Activated CD4-positive, alpha-beta T cell treated with anti-CD3 and anti-CD28 coated beads, Interleukin-2, amount 50 U/mL, for 1 hour (primary cell): ENCODE measurements at places on chromosomes 16 and 17.

DNA sequence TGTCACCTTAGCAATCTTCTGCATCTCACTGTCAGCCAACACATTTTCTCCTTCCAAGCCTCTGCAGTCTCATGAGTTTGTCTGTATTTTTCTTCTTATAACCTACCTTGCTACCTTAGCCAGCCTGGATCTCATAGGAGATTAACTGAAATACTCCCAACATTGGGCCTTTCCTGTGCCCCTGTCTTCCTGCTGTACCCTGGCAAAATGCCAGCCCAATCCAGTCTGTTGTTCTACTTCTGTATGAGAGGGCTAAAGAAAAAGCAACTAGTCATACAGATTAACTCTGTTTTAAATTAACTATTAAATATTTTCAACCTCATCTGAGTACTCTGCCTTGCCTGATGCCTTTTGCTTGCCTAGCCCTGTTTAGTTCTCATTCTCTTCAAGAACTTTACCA, 18.4 kb downstream of the GOSR1 start:
- no peak for DNase-seq

GRCh38 chr17:76199469-76199868, 40.8 kb downstream of the RNF157 start:
- peak; percentile 64 for DNase-seq

DNA sequence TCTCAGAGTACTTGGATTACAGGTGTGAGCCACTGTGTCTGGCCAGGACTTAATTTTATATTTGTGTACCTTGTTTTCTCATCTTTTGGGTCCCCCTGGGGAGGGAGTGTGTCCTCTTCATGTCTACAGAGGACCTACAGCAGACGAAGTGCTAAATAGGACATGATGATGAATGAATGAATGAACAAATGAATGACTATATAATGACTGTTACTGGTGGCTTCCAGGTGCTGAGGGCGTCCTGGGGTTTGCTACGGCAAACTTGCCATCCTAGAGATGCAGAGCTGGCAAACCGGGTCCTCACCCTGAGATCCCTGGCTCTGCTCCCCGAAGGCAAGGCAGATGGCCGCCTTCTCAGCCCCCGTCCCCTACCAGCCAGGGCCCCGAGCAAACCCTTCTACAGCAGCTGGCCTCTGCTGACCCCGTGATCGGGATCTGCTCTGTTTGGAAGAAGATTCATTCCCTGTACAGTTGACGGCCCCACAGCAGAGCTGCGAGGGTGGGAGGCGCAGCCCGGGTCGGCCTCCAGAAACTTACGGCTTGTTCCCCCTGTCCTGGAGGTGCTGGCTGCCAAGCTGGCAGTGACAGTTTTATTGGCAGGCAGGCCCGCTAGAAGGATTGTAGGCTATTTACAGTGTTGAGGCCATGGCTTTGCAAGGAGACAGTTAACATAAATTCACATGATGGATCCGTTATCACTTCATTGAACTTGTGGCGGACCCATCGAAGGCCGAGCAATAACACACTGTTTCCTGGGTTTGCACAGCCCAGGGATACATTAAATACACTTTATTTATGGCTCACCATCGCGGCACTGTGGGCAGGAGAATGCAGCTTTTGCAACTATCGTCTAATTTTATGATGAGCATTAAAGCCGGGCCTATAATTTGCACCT, 197.7 kb upstream of the GSE1 start:
- DNase-seq, result no peak

DNA sequence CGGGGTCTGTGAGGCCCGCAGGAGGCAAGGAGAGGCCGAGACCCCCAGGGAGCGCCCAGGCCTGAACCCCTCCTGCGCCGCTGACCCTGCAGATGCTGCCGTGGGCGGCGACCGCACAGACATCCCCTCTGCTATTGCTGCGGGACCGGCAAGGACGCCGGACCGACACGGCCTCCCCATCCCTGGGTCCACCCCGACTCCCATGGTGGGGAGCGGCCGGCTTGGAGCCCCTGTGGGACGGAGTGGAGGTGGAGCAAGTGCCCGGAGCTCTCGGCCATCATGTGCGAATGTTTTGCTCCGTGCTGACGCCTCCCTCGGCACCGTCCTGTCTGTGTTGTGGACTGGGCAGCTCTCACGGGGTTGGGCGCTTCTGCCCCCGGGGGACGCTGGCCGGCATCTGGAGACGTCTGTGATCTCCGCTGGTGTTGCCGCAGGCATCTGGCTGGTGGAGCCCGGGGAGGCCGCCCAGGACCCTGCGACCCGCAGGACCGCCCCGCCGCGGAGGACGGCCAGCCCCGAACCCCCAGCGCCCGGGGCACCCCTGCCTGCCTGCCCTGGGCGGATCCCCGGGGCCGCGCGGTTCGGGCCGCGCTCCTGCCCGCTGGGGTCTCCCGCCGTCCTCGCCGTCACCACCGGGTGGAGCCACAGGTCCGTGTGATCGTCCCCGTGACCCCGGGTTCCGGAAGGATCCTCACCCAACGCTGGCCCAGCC, 12.8 kb upstream of the GNG13 start:
- peak; percentile 52 for DNase-seq

- DNase-seq, result no peak
Measured at GRCh38 chr16:54318941-54319340, 32.4 kb upstream of the IRX3 start.

GRCh38 chr16:88593489-88593888, 23.3 kb downstream of the ZC3H18 start:
- DNase-seq, result no peak

DNA sequence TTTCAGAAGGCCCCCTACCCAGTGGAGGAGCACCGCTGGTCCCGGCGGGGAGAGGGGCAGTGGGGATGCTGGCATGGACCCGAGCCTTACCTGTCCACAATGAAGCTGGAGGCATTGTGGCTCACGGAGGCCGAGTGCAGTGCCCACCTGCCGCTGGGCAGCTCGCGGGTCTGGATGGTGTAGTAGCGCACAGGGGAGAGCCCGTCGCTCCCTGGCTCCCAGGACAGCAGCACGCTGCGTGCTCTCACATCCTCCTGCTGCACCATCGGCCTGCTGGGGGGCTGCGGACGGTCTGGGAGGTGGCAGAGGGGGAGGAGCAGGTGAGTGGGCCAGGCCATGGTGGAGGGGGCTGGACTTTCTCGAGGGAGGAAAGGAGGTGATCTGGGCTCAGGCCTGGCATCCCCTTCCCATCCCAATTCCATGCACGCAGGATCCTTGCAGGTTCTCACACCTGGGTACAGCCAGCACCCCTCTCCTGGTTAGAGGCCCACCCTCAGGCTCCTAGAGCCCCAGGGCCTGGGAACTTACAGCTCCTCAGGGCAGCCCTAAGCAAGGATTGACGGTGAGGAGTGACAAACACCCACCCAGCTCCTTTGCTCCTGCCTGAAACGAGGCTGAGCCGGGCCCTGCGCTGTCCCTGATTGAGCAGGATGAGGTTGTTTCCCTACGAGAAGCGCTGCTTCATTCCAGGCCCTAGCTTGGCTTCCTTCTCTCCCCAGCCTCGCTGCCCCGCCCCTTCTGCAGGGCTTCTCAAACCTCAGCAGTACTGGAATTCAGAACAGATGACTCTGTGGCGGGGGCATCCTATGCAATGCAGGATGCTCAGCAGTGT, 76.2 kb upstream of the CDC42EP4 start:
- DNase-seq, result no peak

GRCh38 chr17:67208232-67208631, 36.8 kb downstream of the HELZ start:
- no peak for DNase-seq

GRCh38 chr16:49664221-49665215, 191.4 kb downstream of the ZNF423 start:
- no peak for DNase-seq

- DNase-seq, result no peak
Measured at GRCh38 chr17:27654136-27654535, 23.1 kb downstream of the LGALS9 start.

- DNase-seq, result peak; percentile 13
Measured at GRCh38 chr16:69340095-69340644, 598 bp downstream of the NIP7 start.

- no peak for DNase-seq
Measured at GRCh38 chr17:75902406-75902805, 2.3 kb downstream of the MRPL38 start.

DNA sequence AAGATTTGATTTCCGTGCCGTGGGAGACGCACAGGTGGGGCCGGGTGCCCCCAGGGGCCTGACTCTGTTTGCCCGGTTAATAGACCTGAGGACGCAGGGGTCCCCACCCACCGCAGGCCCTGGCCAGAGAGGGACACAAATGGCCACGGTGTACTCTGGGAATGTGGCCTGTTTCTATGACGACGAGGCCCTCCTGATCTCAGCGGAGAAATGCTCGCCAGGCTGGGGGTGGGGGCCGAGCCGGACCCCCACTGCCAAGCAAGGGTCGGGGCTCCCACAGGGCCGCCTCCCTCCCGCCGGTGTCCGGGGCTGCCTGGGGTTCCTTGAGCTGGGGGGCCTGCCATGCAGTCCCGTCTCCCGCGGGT, 24.5 kb upstream of the C1QTNF8 start:
- DNase-seq, result no peak

GRCh38 chr16:17203424-17203823, 267.3 kb downstream of the XYLT1 start:
- no peak for DNase-seq

GRCh38 chr17:15498107-15498506, 30.7 kb upstream of the CDRT4 start:
- DNase-seq, result no peak

DNA sequence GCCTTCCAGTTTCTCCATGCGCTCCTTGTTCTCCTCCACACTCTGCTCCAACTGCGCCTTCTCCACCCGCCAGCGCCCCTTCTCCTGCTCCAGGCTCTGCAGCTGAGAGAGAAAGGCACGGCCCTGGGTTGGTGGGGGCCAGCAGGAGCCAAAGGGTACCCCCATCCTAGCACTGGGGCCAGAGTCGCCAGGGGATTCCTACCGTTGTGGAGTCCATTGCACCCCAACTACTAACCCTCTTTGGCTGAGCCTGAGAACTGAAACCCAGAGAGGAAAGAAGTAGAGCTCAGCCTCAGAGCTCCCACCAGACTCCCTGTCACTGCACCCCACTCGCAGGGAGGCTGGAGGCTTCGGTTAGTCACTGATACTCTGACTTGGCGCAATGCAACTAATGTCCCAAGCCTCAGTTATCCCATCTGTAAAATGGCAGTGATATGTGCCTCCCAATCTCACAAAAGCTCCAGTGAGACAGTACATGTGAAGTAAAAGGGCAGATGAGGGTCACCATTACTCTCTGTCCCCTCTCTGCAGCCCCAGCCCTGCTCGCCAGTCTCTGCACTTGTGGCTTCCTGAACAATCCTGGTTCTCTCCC, 6.2 kb upstream of the SAMD14 start:
- no peak for DNase-seq

DNA sequence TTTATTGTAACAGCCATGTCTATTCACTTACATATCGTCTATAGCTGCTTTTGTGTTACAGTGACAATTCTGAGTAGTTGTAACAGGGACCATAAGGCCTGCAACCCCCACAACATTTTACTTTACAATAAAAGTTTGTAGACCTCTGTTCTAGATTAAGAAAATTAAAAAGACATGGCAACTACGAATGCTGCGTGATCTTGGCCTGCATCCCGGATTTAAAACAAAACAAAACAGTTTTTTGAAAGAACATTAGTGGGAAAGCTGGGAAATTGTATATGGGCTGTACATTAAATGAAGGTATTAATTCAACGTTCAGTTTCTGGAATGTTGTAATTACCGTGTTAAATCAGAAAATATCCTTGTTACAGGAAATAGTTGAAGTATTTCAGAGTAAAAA, 64.1 kb downstream of the RMI2 start:
- DNase-seq, result no peak

- DNase-seq, result no peak
Measured at GRCh38 chr16:64363039-64363438, 758.8 kb downstream of the CDH11 start.

DNA sequence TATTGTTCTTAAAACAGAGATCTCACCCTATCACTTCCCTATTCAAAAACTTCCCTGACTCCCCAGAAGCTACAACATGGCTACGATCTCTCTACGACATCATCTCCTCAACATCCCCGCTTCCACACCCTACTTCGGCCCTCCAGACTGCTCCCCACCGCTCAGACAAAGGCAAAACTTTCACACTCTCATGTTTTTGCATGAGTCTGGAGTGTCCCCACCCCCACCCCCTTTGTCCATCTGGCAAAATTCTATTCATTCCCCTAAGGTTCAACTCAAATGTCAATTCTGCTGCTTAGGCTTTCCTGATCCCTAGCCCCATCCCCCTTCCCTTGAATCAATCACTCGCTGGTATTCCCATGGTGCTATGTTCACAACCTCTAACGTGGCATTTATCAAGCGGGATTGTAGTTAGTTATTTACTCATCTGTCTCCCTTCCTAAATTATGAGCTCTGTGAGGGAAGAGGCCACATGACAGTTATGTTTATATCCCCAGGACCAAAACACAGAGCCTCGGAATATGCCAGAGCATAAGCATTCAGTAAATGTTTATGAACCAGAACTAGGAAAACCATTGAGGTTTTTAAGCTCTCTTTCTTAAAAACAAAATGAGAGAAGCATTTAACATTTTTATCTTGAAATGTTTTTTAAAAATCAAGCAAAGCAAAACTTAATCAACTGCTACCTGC, 55.9 kb downstream of the STX8 start:
- no peak for DNase-seq

GRCh38 chr16:89949756-89950155, 1.2 kb downstream of the DEF8 start:
- no peak for DNase-seq

DNA sequence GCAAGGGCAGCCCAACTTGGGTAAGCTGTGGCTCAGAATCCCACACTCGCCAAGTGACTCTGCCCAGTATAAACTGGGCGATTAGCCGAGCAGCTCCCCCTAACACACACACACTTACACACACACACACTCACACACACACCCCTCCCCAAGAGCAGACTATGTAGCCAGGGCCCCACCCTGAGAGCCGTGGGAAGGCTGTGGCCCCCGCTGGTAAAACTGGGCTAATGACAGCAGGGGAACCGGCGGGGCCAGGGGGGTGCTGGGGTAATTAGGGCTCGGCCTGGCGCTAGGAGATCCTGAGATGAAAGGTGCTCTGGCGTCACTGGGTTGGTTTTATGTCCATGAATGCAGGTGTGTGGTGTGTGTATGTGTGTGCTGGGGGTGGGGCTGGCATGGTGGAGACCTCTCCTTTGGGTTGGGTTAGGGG, 1.1 kb upstream of the THRA start:
- DNase-seq, result no peak

GRCh38 chr16:983044-984030, 1.8 kb downstream of the SOX8 start:
- DNase-seq, result no peak
